ENCODE measurements at places on chromosomes 11 and 22. TPM values are rescaled to one million over a fixed set of nuclear protein-coding genes. Genes with fewer than 3 reads are reported as not detected.

AMPD3 gene
- total RNA-seq: 3.1 TPM

DPP3 gene
- total RNA-seq: 57.4 TPM

ELF5 gene
- not detected for total RNA-seq

ART5 gene
- total RNA-seq: not detected

UBQLN3 gene
- total RNA-seq: not detected

ESAM gene
- 1.0 TPM for total RNA-seq

RTN4RL2 gene
- 3.6 TPM for total RNA-seq

C11orf16 gene
- total RNA-seq: not detected

C11orf52 gene
- 6.2 TPM for total RNA-seq

ROBO3 gene
- 0.69 TPM for total RNA-seq

OR56A5 gene
- not detected for total RNA-seq

TALDO1 gene
- total RNA-seq: 379 TPM

RFPL3 gene
- total RNA-seq: not detected

CDCA5 gene
- 53.4 TPM for total RNA-seq

MTMR2 gene
- total RNA-seq: 17.4 TPM

LARGE2 gene
- total RNA-seq: 33.9 TPM

CRYAB gene
- 1.9 TPM for total RNA-seq

MPPED2 gene
- not detected for total RNA-seq

SULT4A1 gene
- 7.9 TPM for total RNA-seq

LGALS12 gene
- not detected for total RNA-seq

MRGPRX3 gene
- total RNA-seq: not detected

PARVA gene
- 22.9 TPM for total RNA-seq

MPZL2 gene
- total RNA-seq: 81.7 TPM

CARD16 gene
- total RNA-seq: 13.0 TPM

TXN2 gene
- 63.3 TPM for total RNA-seq

USP2 gene
- total RNA-seq: 1.1 TPM

CCDC116 gene
- not detected for total RNA-seq

CFAP300 gene
- total RNA-seq: 2.9 TPM

GRAMD1B gene
- 5.9 TPM for total RNA-seq

KCNJ5 gene
- not detected for total RNA-seq

KCNQ1OT1 gene
- total RNA-seq: 1.3 TPM

GTSE1 gene
- total RNA-seq: 48.0 TPM

GAB2 gene
- 12.7 TPM for total RNA-seq

CEND1 gene
- total RNA-seq: not detected

KCNK4 gene
- not detected for total RNA-seq

TRPM5 gene
- not detected for total RNA-seq

DEUP1 gene
- total RNA-seq: not detected

HTR3A gene
- total RNA-seq: not detected

OR8D4 gene
- not detected for total RNA-seq

C11orf21 gene
- not detected for total RNA-seq

FOXRED1 gene
- 40.1 TPM for total RNA-seq

OR52H1 gene
- not detected for total RNA-seq

OR5B17 gene
- total RNA-seq: not detected

JHY gene
- total RNA-seq: 2.7 TPM

Data from Calu3 (cell line).